Sciatic nerve (tissue), 2 donors: ENCODE measurements at places on chromosomes 3 and 15.

DNA sequence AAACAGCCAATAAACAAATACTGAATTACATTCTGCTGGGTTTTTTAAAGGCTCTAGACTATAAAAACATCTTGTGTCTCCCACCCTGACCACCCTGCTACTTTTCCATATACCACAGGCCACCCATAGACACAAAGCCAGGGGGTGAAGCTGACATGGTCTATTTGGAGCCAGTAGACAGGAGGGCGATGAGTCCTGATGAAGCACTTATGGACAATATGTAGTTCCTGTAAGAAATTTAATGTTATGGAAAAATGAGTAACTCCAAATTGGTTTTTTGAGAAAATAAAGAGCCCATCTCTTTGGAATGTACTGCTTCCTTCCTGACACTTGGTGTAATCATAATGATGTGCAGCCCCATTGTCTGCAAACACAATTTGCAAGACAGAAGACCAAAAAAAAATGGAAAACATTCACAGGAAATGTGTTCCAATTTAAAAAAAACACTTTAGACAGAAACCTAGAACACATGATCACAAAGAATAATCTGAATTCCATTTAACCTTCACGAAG, 11.8 kb downstream of the SSR3 start:
- DNase-seq, result no peak

GRCh38 chr15:63430766-63431451, 49.3 kb upstream of the CA12 start:
- no peak for DNase-seq

GRCh38 chr15:78421238-78421965, 16.6 kb upstream of the IREB2 start:
- DNase-seq, result no peak

- no peak for DNase-seq
Observed at GRCh38 chr3:10116138-10116460, 624 bp downstream of the BRK1 start.

DNA sequence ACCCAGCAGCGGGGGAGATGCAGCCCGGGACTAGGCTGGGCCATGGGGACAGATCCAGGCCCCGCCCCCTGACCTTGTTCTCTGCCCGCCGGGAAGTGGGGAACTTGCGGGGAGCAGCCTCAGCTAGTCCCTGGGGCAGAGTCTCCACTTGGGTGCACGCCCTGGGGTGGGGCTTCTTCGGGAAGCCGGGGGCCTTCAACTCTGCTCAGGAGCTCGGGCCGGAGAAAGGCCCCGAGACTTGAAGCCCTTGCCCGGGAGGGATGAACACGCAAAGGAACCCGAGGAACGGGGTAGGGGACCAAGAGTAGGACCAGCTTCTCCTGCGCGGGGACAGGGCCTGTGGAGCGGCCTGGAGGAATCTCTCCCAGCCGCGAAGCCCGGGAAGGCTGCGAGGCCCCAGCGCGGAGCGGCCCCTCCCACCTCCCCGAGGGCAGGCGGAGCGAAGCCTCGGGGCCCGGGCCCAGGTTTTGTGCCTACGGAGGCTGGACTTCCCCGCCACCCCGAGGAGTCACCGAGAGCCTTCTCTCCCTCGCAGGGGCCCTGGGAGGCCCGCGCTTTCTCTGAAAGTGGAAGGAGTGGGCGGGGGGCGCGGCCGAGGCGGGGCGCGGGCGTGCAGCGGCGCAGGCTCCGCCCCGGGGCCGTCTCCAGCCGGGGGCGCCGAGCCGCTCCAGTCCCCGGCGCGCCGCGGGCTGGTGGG, at the start of gene ITPKA:
Gene ITPKA (plus strand): TSS at position 670 of the 697 bp plus-strand sequence. CDS start 54 bp downstream, outside the sequence.
- DNase-seq, result peak; percentile 78

DNA sequence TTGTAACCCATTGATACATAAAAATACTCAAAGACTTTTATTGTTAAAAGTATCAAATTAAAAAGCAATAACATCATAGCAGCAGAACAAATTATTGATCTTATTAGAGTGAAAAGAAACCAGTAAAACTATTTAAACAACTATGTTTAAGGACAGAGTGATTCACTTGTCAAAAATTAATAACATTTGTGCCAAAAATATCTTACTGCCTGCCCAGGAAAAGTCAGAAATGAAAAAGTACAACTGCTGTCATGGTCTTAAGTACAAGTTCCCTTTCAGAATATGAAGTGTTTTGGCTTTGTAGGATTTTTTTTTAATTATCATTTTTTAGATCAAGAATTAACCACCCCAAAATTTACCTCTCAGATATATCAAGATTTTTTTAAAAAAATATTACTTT, 3.4 kb downstream of the IFT57 start:
- no peak for DNase-seq

GRCh38 chr3:146581951-146582467, 23.1 kb downstream of the PLSCR5 start:
- no peak for DNase-seq

DNA sequence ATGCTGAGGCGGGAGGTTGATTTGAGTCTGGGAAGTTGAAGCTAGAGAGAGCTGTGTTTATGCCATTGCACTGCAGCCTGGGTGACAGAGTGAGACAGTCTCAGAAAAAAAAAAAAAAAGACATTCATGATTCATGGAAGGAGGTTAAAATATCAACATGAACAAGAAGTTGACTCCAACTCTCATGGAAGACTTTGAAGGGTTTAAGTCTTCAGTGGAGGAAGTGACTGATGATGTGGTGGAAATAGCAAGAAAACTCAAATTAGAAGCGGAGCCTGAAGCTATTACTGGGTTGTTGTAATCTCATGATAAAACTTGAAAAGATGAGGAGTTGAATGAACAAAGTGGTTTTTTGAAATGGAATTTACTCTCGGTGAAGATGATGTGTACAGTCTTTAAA, 491.8 kb downstream of the SQOR start:
- no peak for DNase-seq

GRCh38 chr3:194998948-194999347, 272.0 kb downstream of the XXYLT1 start:
- DNase-seq, result no peak

- DNase-seq, result peak; percentile 65
Observed at GRCh38 chr15:96341513-96342405, 11.3 kb downstream of the NR2F2 start.

GRCh38 chr3:182028081-182028480, 316.4 kb downstream of the SOX2 start:
- DNase-seq, result no peak

- no peak for DNase-seq
Observed at GRCh38 chr3:78610462-78611125, 1157.2 kb downstream of the ROBO1 start.

DNA sequence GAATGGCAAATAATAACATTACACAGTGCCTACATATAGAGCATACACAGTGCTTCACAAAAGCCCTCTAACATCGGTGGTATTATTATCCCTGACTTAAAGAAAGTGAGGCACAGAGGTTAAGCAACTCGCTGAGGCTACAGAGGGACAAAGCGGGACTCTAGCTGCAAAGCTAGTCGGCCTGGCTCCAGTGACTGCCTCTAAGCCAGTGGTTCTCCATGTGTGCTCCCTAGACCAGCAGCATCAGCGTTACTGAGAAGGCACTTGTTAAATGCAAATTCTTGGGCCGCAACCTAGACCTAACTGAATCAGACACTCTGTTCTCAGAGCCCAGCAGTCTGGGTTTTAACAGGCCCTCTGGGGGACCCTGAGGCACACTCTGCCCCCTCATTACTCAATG, 33.1 kb upstream of the LIPC start:
- DNase-seq, result no peak

DNA sequence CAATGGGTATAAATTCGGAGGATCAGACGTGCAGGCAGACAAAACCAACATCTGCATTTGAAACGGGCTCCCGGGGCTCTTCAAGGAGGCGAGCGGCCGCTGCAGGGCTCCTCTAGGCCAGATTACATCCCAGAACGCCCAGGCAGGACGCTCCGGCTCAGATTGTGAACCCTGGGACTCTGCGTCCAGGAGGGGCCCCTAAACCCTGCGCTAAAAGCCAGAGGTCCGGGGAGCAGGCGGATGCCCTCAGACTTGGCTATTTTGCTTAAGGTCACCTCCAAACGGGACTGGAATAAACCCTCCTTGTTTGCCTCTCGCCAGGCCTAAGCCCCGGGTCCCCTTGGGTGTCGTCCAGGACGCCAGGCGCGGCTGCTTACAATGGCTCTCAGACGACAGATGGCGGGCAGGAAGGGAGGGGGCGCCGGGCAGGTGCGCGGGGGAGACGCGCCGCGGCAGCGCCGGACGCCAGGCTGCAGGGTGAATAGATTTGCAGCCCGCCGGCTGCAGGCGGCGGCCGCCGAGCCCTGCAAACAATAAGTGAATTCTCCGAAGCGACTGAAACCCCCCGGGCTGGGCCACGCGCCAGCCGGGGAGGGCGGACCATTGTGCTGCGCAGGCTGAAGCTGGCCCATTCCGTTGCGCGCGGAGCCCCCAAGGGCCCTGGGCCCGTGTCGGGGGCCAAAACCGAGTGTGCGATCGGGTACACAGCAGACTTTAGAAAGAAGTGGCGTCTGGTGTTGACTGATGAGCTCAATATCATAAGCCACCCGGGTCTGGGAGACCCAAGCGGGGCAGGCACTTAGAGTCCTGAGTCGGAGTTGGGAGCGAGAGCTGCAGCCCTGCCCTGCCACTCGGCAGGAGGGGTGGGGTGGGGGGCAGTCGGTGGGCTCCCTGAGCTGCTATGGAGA, 32.3 kb upstream of the AMOTL2 start:
- DNase-seq, result peak; percentile 72

GRCh38 chr3:149122721-149123578, 6.5 kb upstream of the HPS3 start:
- no peak for DNase-seq

DNA sequence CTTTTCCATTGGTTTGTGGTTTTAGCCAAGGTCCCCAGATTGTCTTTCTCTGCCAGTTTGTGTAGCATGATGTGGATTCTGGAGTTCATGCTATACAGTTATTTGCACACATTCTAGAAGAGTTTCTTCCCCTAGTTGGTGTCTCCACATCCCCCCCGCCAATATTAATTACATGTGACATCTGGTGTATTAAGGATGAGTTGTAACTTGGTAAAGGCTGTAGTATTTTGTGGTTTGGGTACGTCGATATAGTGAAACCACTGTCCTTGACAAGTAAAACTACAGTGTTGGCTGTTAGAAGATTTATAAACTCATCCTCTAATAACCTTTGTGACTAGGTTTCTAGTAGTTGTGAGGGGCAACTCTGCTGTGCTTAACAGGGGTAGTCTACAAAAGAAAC, 23.7 kb upstream of the P4HTM start:
- no peak for DNase-seq

- peak; percentile 72 for DNase-seq
Observed at GRCh38 chr3:50390508-50391224, 31.3 kb upstream of the TMEM115 start.

GRCh38 chr3:131114256-131114655, 87.6 kb downstream of the NEK11 start:
- DNase-seq, result no peak

GRCh38 chr15:73321496-73322450, 47.0 kb downstream of the HCN4 start:
- no peak for DNase-seq

GRCh38 chr15:93500155-93500554, 411.1 kb upstream of the RGMA start:
- DNase-seq, result no peak

- no peak for DNase-seq
Observed at GRCh38 chr3:29478611-29479010, 197.7 kb downstream of the RBMS3 start.

- no peak for DNase-seq
Observed at GRCh38 chr15:29852201-29852600, 29.9 kb upstream of the TJP1 start.

- DNase-seq, result no peak
Observed at GRCh38 chr3:189748046-189748445, 116.9 kb downstream of the TP63 start.

GRCh38 chr3:117748131-117748530, 1038.6 kb downstream of the TUSC7 start:
- DNase-seq, result no peak

GRCh38 chr15:24394303-24394702, 281.3 kb upstream of the NPAP1 start:
- no peak for DNase-seq

DNA sequence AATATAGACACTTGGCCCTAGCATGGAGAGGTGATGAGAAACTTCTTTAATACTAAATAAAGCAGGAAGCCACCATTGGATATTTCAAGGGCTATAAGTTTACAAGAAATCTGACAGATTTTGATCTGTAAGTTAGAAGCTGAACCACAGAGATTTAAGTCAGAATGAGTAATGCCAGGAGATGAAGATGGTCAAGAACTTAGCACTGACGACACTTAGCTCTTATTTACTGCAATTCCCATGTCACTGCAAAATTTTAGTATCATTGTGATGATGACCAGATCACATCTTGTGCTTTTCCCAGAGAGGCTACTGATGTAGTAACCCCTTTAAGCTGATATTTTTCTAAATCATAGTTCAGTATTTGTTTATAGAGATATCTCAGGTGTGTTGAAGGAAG, 59.4 kb upstream of the CD96 start:
- DNase-seq, result no peak

GRCh38 chr15:64112904-64113303, 17.1 kb downstream of the SNX1 start:
- DNase-seq, result no peak

DNA sequence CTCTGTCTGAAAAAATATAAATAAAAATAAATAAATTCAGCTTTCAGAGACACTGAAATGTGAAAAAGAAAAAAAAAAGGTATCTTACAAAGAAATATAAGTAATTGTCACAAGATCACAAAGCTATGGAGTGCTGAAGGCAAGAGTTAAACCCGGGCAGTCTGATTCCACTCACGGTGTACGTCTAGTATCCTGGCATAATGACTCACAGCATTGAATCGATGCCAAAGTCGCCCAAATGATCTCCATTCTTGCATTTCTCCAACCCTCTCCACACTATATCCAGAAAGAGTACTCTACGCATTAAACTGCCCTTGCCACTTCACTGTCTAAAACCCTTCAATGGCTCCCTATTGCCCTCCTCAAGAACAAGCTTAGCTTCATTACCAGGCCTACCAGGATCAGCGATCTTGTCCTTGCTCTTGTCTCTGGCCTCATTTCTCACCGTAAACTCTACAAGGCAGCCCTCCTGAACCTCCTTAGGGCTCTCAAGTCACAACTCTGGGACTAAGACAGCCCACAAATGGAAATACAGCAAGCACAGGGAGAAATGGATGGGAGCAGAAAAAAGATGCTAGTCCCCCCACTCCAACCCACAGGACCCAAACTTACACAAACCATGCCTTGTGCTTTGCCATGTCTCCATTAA, 7.7 kb downstream of the SUCLG2 start:
- DNase-seq, result no peak

DNA sequence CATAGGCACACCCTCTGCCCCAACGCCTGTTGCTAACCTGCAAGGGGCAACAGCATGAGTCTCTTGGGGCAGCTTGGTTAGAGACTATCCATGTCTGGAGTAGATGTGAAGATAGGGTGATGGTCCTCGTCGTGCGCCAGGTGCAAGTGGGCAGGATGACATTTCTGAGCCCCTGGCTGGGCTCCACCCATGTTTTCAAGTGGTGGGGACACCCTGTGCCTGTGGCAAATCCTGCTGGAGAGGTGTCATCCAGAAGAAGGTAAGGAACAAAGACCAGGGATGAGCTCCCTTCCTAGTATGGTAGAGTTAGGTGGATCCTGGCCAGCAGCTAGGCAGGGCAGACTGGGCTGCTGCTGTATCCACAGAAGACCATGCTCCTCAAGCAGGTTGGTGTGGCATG, 152.6 kb downstream of the ABHD5 start:
- no peak for DNase-seq
